ENCODE measurements at places on chromosomes 5 and 9.

- peaks cover 17% of the 10 kb centered on the region for H3K36me3 ChIP-seq
- no peak for DNase-seq
- H3K27ac ChIP-seq = no peak overlapping the region
- peaks cover 20% of the 10 kb centered on the region for H3K4me1 ChIP-seq
- no peaks in the 10 kb centered on the region for H3K27me3 ChIP-seq
Measured at GRCh38 chr9:127863191-127863621, 8.7 kb upstream of the ENG start.

DNA sequence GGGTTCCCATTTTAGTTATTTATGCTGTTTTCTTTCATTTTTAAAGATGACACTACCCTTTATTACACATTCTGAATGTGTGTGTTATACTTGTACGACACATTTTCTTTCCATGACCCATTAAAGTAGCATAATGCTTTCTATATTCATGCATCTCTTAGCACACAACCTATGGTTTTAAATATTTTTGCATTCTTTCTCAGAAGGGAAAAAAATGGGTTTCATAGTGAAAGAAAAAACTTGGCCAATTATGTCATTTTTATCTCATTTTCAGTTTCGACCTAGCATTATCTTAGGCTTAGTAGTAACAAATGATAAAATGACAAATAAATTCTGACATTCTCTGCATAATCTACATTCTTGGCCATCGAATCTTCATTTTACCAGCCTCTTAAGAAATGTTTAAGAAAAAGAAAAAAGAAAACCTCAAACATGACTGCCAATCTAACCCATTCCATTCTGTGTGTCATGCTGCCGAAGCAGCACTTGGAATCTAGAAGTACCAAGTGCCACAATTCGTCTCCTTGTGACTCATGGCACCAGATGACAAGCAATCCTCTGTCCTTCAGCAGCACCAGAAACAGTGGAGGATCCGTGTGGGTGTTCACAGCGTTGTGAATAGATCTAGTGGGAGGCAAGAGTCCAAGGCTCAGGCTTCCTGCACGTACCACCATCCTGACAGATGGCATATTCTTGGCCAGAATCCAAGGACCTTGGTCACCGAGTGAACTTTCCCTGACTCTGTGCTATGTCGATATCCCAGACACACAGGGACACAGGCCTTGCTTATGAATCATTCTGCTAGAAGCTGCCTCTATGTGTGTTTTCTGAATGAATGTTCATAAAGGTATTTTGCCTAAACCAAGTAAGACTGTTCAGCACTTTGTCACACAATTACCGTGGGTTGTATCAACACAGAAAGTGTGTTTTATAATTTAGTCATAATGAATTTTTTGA is 502.7 kb downstream of the NR2F1-AS1 start:
- peak overlapping the region; percentile 47 for H3K27ac ChIP-seq
- no peaks in the 10 kb centered on the region for H3K27me3 ChIP-seq
- no peaks in the 10 kb centered on the region for H3K36me3 ChIP-seq
- no peak overlapping the region for H3K4me3 ChIP-seq
- H3K4me1 ChIP-seq = no peaks in the 10 kb centered on the region

DNA sequence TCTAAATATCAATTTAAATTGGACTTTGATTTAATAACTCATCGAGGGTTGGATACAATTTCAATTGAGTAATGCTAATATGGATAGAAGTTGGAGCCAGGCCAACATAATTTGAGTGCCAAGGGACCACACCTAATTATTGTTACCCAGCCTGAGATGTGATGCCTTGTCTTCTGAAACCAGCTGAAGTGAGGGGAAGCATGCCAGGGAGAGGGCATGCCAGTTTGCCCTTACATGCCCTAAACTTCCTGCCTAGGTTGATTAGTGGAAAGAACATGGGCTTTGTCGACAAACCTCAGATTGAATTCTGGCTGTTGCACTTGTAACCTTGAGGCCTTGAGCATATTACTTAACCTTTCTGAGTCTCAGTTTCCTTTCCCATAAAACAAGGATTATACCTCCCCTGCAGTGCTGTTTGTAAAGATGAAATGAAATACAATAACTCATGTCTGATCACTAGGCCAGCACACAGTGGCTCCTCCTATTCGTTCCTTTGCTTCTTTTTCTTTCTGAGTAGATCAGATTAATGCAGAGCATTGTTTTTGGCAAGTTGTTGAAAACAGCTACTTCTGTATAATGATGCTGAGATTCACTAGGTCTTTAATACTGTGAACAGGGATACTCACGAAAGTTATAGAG is 412.8 kb downstream of the TLE4 start:
- no peaks in the 10 kb centered on the region for H3K36me3 ChIP-seq
- no peak for DNase-seq
- no peaks in the 10 kb centered on the region for H3K4me1 ChIP-seq

DNA sequence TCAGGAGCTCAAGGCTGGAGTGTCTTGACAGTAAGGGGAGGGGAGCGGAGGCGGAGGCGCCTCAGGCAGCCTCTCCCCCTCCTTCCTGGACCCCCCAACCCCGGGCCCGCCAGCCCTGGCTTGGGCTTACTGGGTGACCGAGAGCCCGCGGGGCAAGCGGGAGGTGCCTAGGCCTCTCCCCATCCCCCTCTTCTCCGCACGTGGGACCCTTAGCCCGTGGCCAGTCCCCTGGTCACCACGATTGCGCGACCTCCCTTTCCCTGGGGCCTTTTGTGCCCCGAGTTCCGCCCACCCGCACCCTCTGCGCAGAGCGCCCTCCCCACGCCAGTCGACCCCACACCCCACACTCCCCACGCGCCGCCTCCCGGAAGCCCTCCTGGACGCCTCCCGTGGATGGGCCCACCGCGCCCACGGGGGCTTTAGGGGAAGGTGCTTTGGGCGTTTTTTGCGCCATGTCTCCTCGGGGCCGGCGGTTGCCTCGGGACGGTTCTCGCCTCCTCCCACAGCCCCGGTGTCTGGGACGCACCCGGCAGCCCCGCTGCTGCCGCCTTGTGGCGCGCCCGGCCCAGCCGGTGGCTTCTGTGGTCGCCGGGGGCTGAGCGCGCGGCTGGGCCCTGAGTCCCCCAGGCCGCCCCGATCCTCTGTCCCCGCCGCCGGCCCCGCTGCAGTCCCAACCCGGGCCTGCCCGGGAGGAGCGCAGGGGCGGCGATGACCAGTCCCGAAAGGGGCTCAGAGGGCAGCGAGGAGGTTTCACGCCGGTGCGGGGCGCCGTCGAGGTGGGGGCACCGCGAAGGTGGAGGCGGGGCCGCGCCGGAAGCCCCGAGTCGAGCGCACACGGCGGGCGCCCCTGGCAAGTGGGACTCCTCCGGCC is 3.2 kb downstream of the TOR4A start:
- H3K4me3 ChIP-seq = no peak overlapping the region
- no peak overlapping the region for H3K27ac ChIP-seq
- DNase-seq = no peak
- peaks cover 12% of the 10 kb centered on the region for H3K36me3 ChIP-seq
- H3K27me3 ChIP-seq = no peaks in the 10 kb centered on the region
- peaks cover 4% of the 10 kb centered on the region for H3K4me1 ChIP-seq

- no peak for DNase-seq
- no peak overlapping the region for H3K27ac ChIP-seq
- no peaks in the 10 kb centered on the region for H3K36me3 ChIP-seq
- no peaks in the 10 kb centered on the region for H3K27me3 ChIP-seq
- H3K4me1 ChIP-seq = no peaks in the 10 kb centered on the region
- no peak overlapping the region for H3K4me3 ChIP-seq
Measured at GRCh38 chr5:94385767-94386166, 232.6 kb downstream of the KIAA0825 start.

GRCh38 chr9:69605406-69605805 is 66.8 kb downstream of the APBA1 start:
- H3K27me3 ChIP-seq = no peaks in the 10 kb centered on the region
- H3K4me3 ChIP-seq = no peak overlapping the region
- H3K27ac ChIP-seq = no peak overlapping the region
- H3K36me3 ChIP-seq = no peaks in the 10 kb centered on the region

All from ascending aorta (tissue), 2 donors.